ENCODE measurements at places on chromosomes 5 and 9.

DNA sequence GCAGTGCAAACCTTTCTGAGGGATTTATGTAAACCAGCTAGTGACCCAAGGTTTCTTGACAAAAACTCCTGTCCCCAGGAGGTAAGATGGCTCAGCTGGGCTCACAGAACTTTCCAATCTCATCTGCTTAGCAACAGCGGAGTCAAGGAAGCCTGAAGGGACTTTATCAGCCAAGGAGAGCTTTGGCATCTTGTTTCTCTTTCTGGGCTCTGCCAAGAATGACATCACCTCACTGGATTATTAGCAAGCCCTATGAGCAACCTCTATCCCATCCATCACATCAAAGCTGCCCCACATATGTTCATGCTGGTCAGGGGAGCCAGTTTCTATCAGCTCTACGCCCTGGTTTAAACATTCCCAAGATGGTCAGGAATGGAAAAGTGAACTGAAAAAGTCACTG, 461.3 kb downstream of the ENC1 start:
- peak; percentile 61 for DNase-seq

DNA sequence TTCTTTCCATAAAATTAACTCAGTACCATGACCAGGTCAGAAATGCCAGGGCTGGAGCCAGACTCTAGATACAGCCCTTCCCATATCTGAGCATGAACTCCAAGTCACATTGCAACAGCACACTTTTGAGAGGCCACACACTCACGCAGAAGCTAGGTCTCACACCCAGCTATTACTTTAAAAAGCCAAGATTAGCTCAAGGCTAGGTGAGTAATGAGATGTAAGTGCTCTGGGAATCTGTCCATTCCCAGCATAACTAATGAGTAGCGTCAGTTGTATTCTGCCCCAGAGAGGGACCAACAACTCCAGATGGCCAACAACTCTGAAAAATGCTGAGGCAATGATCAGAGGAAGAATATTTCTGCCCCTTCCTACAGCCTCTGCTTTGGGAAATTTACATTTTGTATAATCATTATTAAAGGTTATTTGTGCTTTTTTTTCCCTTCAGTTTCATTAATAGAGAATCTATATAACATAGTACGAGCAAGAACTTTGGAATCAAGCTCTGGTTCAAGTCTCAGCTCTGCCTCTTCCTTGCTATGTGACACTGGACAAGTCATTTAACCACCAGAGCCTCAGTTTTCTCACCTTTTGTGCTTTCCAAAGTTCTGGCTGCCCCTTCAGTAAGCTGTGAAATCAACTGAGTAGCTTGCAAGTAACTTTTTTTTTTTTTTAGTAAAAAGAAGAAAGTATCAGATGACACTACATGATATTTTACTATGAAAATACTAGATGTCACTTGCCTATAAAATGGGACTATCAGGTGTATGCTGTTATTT, 118.3 kb downstream of the NR6A1 start:
- peak; percentile 47 for DNase-seq

DNA sequence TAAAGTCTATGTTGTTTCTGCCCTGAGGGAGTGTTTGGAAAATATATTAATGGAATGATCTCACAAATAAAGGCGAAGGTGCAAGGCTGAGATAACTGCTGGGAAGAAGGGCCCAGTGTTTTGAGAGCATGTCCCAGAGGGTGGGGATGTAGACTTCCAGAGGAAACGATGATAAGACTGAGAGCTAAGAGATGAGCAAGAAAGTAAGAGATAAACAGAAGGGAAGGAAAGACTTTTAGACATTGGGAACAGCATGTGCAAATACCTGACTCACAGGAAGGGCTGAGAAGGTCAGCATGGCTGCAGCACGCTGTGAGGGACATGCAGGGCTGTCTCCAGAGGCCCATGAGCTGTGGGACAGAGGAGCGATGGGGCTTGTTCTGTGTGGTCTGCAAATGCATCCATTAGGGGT, 19.9 kb upstream of the ADRB2 start:
- DNase-seq: no peak

GRCh38 chr5:41835645-41836044, 34.6 kb downstream of the OXCT1 start:
- peak; percentile 68 for DNase-seq

DNA sequence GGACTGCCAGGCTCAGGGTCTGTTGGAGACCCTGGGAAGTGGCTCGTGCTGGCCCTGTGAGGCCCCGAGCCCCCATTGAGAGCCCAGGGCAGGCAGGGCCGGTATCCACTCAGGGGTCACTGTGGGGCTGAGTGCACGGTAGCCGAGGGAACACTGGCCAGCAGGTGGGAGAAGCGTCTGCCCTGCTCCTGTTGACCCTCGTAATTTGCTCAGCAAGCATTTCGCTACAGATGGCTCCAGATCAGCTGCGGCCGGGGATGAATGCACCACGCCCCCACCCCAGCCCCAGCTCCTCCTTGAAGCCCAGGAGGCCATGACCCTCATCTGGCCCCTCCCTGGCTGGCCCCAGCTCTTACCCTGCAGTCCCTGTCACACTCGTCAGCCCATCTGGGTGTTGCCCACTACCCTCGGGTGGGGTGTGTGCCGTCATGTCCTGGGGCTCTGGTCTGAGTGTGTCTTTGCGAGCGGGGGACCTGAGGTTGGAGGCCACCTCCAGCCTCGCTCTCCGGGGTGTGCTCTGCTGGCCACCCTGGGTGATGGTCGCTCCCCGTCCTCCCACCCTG, 6.1 kb upstream of the NRARP start:
- no peak for DNase-seq

GRCh38 chr5:132788508-132788907, 11.5 kb upstream of the SEPTIN8 start:
- no peak for DNase-seq

- DNase-seq: no peak
Observed at GRCh38 chr5:62578540-62578939, at the start of gene LRRC70. TSS of gene LRRC70 (plus strand) at chr5:62578819. CDS start at chr5:62579439, 620 bp downstream.

DNA sequence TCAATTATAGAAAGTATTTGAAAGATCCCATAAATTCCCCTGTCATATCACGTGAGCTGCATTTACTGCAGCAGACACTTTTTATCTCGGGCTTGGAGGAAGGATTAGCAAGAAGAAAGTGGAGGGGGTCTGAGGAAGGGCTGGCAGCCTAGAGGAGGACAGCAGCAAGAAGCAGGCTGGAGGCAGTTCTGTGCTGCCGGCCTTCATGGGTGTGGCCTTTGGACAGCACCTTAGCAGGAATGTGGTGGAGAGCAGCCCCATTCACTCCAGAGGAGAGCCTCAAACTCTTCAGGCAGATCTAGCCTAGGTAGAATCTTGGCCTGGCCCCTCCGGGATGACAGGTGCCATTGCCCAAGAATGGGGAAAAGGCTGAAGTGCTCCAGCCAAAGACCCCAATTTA, 89.8 kb upstream of the GABRP start:
- no peak for DNase-seq

GRCh38 chr5:101675510-101676219, 620.4 kb downstream of the SLCO4C1 start:
- DNase-seq: no peak

- peak; percentile 75 for DNase-seq
Observed at GRCh38 chr9:136133191-136133958, 14.7 kb upstream of the TMEM250 start.

DNA sequence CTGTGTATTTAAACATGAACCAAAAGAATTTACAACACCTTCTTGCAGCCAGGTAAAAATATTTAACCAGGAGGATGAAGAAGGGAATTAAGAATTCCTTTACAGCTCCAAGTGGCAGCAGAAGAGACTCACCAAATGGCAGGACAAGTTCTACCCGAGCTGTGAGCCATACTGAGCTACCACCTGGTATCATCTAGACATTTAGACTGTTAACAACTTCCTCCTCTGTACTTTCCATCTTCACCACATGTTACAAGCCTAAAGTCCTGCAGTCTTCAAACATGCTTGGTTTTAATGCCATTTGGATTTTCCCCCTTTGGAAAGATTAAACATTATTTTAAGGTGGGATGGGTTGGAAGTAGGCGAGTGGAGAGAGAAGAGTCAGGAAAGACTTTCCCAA, 190.2 kb downstream of the TRPM6 start:
- no peak for DNase-seq
